ENCODE measurements at places on chromosomes 6 and 20.
A peak's percentile ranks its signal among the peaks of the same experiment; 100 is the strongest.

GRCh38 chr6:122947355-122947754, 48.7 kb upstream of the CLVS2 start:
- DNase-seq: no peak

GRCh38 chr20:22574545-22575086, 9.8 kb downstream of the FOXA2 start:
- no peak for DNase-seq

DNA sequence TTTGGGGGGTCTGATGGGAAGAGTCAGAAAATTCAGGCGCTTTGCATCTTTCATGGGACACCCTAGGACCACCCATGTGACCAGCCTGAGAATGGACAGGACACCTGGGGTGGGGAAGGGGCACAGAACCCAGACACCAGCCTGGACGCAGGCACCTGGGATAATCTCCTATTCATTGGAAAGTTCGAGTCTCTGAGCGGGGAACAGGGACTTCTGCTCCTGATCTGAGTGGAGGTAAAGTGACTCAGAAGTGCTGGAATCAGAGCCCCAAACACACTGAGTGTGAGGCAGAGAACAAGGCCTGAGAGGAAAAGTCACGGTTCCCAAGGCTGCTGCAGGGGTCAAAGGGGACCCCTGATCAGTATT, 1.4 kb downstream of the HLA-B start:
- no peak for DNase-seq

DNA sequence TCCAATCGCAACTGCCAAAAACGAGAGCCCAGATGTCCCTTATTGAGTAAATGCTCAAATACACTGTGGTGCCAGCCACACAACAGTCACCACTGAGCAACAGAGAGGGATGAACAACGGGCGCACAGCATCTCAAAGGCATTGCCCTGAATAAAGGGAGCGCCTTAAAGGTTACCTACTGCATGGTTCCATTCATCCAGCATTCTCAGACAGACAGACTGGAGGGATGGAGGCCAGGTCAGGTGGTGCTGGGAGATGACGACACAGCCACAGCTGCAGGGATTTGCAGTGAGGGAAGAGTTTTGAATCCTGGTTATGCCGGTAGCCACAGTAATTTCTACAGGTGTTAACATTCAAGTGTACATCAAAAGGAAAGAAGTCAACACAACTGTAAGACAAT, 615.5 kb upstream of the AGPAT4 start:
- no peak for DNase-seq

- DNase-seq: no peak
These were observed 29.0 kb downstream of the MAP3K5 start for GRCh38 chr6:136763255-136763654.

DNA sequence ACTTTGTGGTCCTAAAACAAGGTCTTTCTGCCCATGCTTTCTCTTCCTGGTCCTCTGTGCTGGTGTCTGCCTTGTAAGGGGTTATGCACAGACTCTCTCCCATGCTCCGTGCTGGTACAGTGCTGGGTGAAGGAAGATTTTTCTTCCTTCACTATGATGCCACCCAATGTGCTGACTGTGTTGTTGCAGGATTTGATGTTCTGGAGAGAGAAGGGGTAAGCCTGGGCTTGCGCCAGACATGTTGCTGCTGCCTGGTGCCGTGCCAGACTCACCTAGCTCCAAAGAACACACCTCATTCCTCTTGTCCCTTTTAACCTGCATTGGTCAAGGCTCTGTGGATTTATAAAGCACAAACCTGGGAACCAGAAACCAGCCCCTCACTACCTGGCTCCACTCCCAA, 28.4 kb upstream of the ARMH2 start:
- DNase-seq: no peak

DNA sequence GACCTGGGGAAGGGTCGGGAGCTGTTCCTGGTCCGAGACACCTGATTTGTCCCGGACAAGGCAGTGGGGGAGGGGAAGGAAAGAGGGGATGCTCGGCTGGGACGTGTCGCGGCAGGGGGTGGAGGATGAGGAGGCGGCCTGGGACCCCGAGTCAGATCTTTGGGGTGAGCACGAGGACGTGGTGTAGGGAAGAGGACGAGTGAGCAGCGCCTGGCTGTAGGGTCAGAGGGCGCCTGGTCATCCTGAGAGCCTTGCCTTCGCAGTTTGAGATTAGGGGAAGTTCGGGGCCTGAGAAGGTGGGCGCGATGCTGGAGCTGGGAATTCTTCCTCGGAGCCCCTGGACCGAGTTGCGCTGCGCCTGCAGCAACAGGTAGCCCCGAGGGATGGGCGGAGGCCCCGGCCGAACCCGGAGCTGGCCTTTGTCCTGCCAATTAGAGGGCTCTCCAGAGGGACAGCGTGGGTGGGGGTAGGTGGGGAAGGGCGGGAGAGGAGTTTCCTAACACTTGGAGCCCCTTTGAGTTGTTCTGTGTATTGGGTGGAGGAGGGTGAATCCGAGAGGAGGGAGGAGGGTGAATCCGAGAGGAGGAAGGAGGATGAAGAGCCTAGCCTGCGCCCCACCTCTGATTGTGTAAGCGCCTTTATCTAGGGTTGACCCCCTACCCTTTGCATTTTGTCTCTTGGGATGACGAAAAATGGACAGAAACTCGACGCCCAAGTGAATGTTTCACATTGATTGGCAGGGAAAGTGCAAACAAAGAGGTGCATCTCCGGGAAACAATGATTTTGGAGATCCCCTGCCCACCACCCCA, 72.0 kb downstream of the SOX4 start:
- DNase-seq: no peak

- DNase-seq: no peak
These were observed 37.0 kb upstream of the PREX1 start for GRCh38 chr20:48864738-48865318.

DNA sequence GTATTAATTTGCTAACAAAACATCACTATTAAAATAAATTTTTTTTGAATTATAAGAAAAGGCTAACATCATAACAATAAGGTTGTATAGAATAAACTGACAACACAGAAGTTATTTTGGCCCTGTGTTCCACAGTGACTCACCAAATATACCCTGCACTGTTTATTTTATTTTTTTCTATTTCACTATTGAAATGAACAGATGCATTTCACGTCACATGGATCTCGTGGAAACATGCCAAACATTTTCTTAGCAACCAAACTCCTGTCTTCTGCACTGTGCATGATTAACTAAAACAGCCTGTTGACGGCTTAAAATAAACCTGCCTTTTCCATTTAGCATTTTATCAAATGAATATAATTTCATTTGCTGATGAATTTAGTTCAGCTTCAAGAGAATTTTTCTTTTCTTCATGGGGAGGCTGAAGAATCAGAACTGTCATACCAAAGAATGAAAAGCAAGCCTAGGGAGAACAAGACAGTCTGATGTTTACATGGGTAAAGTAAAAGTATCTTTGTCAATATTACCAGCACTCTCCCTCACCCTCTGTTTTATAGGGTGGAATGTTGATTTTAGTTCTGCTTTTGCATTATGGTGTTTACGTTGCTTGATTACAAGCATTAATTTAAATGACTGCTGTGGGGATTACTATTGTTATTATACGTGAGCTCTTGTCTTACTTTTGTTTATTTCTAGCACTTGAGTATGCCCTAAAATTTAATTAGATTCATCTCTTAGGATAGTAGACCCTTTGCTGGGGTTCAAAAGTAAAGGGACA, 115.3 kb downstream of the LCA5 start:
- DNase-seq: peak; percentile 59

DNA sequence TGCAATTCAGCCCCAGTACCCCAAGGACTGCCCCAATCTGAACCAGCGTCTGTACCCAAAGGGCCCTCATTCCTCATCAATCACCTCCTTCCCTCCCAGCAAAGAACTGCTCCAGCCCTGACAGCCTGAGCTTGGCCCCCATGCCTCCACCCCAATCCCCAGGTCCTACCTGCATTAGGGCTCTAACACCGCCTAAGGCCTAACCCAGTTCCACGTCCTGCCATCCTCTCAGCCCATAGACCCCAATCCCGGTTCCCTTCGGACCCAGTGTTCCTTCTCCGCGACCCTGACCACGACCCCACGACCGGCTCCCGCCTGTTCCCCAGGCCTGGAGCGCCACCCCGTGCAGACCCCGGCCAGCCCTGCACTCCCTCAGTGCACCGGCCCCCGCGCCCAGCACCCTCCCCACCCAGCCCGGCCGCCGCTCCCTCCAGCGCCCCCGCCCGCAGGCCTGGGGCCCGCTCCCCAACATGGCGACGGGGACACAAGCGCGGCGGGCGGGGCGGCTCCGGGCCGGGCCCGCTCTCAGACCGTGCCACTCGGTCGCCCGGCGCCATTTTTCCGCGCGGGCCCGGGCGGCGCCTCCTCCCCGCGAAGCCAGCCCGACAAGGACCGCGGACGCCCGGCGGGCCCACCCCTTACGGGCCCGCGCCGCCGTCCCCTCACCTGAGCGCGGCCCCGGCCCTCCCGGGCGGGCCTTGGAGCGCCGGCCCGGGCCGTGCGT, 483 bp downstream of the NCOA6 start:
- DNase-seq: peak; percentile 49

GRCh38 chr20:34983995-34984735, 28.5 kb downstream of the MYH7B start:
- DNase-seq: no peak

GRCh38 chr6:25169553-25169952, 109.6 kb upstream of the CARMIL1 start:
- peak; percentile 37 for DNase-seq

- peak; percentile 31 for DNase-seq
These were observed at the start of gene FNDC1 for GRCh38 chr6:159169193-159169555. Gene FNDC1, plus strand, starts transcription at chr6:159169400. Its CDS starts 197 bp downstream, at chr6:159169597.

DNA sequence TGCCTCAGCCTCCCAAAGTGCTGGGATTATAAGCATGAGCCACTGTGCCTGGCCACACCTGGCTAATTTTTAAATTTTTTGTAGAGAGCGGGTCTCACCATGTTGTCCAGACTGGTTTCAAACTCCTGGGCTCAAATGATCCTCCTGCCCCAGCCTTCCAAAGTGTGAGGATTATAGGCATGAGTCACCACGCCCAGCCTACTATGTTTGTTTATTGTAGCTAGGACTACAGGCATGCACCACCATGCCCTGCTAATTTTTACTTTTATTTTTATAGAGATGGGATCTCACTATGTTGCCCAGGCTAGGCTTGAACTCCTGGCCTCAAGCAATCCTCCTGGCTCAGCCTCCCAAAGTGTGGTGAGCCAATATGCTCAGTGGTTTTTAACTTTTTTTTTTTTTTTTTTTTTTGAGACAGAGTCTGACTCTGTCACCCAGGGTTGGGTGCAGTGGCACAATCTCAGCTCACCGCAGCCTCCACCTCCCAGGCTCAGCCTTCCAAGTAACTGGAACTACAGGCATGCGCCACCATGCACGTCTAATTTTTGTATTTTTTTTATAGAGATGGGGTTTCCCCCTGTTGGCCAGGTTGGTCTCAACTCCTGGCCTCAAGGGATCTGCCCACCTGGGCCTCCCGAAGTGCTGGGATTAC, 12.0 kb upstream of the DDX43 start:
- no peak for DNase-seq

DNA sequence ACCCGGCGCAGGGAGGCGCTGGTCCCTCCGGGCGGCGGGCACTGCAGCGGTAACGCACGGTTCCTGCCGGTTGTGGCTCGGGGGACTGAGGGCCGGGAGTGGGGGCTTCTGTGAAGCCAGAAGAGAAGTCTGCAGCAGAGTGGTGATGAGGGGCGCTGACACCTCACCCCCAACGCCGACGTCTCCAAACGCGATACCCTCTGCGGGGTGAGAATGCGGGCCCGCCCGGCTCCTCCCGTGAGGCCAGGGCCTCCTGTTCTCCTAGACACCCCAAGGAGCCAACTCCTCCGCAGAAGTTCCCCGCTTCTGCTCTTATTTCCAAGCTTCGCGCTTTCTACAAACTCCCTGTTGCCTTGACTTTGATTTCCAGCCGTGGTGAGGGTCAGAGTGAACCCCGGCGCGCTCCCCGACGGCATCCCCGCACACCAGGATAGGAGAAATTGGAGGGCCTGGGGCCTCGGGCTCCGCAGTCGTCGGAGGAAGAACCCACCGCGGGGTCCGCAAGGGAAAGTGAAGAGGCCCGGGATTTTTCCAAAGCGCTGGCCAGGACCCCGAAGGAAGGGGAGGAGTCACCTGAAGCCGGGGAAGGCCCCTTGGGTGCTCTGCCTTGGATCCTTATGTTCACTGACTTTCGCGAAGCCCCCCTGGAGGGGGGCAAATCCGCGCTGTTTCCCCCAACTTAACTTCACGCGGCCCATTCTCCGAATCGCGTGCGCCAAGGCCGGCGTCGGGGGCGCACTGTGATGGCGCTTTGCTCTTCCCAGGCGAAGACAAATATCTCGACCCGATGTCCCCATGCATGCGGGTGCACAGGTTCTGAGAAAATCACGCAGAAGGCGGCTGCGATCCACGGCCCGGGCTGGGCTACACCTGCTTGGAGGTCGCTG, 3.1 kb upstream of the INSM1 start:
- no peak for DNase-seq

- no peak for DNase-seq
These were observed 8.0 kb downstream of the PRDM13 start for GRCh38 chr6:99614430-99615186.

DNA sequence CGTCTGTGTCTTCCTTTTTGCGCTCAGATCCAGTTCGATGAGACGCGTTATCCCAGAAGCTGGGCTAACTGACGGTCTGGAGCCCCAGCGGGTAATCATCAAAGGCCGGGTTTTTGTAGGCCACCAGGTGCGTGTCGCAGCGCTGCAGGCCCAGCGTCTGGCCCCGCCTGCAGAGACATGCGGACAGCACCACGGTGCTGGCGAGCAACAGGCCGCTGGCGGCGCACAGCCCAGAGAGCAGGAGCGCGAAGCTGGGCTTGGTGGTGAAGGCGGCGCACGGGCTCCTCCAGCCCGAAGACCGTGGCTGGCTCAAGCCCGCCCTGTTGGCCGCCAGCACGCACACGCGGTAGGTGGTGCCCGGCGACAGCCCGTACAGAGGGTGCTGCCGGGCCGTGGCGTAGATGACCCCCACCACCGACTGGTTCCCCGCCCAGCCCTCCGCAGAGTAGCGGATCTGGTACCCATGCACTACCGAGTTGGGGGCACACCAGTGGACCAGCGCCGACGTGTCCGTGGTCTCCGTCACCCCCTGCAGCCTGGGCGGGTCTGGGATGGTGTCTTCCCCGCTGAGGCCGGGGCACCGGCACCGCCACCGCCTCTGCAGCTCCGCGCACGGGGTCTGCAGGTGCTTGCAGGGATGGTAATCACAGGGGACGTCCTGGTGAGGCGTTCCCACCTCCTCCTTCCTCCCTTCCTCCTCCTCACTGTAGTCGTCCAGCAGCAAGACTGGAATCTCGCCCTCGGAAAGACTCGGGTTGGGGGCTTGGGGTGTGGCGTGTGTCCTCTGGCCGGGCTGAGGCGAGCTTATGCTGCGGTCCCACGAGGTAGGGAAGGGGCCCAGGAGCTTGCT, 12.7 kb downstream of the LRRN4 start:
- DNase-seq: no peak

- DNase-seq: no peak
These were observed 173.2 kb upstream of the PRND start for GRCh38 chr20:4548552-4548951.

GRCh38 chr20:5821627-5822215, 71.5 kb downstream of the SHLD1 start:
- no peak for DNase-seq

- DNase-seq: no peak
These were observed 27.8 kb upstream of the TNFRSF21 start for GRCh38 chr6:47337519-47337918.

- DNase-seq: no peak
These were observed 149.3 kb downstream of the SLC24A3 start for GRCh38 chr20:19361790-19362189.
